ENCODE measurements at places on chromosomes 1 and 21. TPM values are rescaled to one million over a fixed set of nuclear protein-coding genes. Genes with fewer than 3 reads are reported as not detected.

DNA sequence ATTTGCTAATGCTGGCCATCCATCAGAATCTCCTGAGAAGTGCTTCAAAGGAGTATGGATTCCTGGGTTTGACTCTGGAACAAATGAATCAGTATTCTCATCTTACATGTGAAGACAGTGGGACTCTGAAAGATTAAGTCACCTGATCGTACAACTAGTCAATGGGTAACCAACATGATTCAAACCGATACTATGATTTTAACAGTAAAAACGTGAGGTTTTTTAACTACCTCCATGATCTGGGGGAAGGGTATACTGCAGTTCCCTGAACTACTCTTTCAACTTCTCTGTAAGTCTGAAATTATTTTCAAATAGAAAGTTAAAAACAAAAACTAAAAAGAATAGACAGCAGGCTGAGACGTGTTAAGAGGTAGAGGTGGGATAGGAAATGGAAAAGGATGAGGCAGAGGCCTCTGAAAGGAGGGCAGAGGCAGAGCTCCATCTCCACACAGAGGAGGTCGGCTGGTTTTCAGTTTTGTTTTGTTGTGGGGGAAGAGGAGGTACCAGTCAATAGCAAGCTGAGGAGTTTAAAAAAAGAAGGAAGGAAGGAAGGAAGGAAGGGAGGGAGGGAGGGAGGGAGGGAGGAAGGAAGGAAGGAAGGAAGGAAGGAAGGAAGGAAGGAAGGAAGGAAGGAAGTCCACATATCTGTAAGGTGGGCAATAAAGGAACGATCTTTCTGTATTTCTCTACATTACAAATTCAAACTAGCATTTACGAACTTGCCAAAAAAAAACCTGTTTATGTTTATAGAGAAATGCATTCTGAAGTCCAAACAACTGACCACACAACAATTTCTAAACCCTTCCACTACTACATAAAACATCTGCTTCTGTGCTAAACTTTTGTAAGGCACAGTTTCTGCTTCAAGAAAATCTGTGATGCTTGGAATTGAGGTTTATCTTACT lies 213.1 kb downstream of the RERE start:
- no peak for DNase-seq

IVNS1ABP gene
- 85.7 TPM for total RNA-seq

SLC30A2 gene
- 166 TPM for total RNA-seq

- no peak for DNase-seq
These were observed 210.1 kb upstream of the C1orf87 start for GRCh38 chr1:60283690-60284089.

DNA sequence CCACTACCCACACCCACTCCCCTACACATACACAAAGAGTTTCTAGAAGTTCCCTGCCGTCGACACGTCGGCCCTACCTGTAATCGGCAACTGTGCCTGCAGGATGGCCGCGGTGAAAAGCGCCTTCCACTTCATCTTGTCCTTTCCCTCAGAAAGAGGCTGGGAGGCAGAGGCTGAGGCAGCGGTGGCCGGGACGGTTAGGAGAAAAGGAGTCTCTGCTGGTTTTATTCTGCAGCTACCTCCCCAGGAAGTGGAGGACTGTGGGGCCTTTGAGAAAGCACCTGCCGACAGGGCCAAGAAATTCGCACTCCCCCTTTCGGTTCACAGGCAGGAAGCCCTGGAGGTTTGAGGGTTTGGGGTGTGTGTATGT lies at the start of gene CD247:
Gene CD247, minus strand, starts transcription at position 199 of the 370 bp plus-strand sequence. Its CDS starts 64 bp downstream, at position 135.
- DNase-seq = no peak

PLEKHA6 gene
- 115 TPM for total RNA-seq

LORICRIN gene
- not detected for total RNA-seq

- DNase-seq = no peak
These were observed 34.0 kb downstream of the MACF1 start for GRCh38 chr1:39238476-39238875.

- DNase-seq = no peak
These were observed 11.5 kb upstream of the BGLAP start for GRCh38 chr1:156230473-156230837.

GRCh38 chr21:37644636-37645035 lies 271.6 kb downstream of the KCNJ6 start:
- DNase-seq = no peak

- no peak for DNase-seq
These were observed 14.9 kb upstream of the HMGCS2 start for GRCh38 chr1:119783354-119784185.

RXRG gene
- 1.0 TPM for total RNA-seq

Data from mucosa of gallbladder (tissue), 1 donor.